Fibroblast of the conjunctiva (primary cell): ENCODE measurements at places on chromosomes 12 and 14.

DNA sequence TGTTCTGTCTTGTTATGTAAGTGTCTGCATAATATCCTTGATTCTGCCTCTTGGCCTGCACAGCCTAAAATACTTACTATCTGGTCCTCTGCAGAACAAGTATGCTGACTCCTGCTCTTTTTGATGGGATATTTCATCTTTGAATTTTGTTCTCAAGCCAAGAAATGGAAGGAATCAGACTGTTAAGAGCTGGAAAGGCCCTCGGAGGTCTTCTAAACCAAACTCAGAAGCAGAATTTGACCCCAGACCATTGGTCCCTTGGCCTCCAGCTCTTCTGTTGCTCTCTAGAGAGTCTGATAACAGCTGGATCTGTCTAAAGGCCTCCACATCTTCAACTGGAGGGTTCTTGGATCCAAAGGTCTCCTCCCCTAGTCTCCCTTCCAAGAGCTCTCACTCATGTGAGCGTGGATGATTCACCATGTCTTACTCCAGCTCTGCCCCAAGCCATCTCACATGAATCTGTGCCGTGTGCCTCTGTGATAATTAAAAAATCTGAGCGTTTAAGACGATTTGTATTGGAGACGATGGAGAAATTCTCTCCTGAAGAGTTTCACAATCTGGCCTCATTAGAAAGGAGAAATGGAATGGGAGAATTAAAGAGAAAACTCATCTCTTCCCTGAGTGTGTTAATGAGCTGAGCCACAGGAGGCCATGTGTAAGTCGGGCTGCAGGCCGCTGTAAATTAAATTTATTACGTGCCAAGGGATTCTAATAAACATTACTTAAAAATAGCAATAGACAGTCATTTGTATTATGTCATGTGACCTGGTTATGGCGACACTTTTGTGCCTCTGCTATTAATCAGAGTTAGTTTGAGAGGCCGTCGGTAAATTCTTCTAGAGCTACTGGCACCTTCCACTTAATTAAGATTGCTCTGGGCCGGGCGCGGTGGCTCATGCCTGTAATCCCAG, 15.4 kb upstream of the PRIMA1 start:
- no peak for DNase-seq

GRCh38 chr14:30861200-30861599, 13.2 kb upstream of the COCH start:
- no peak for DNase-seq

GRCh38 chr12:64103825-64104740, 118.0 kb downstream of the KICS2 start:
- DNase-seq: no peak

GRCh38 chr12:45235087-45236025, 19.5 kb downstream of the ANO6 start:
- no peak for DNase-seq

DNA sequence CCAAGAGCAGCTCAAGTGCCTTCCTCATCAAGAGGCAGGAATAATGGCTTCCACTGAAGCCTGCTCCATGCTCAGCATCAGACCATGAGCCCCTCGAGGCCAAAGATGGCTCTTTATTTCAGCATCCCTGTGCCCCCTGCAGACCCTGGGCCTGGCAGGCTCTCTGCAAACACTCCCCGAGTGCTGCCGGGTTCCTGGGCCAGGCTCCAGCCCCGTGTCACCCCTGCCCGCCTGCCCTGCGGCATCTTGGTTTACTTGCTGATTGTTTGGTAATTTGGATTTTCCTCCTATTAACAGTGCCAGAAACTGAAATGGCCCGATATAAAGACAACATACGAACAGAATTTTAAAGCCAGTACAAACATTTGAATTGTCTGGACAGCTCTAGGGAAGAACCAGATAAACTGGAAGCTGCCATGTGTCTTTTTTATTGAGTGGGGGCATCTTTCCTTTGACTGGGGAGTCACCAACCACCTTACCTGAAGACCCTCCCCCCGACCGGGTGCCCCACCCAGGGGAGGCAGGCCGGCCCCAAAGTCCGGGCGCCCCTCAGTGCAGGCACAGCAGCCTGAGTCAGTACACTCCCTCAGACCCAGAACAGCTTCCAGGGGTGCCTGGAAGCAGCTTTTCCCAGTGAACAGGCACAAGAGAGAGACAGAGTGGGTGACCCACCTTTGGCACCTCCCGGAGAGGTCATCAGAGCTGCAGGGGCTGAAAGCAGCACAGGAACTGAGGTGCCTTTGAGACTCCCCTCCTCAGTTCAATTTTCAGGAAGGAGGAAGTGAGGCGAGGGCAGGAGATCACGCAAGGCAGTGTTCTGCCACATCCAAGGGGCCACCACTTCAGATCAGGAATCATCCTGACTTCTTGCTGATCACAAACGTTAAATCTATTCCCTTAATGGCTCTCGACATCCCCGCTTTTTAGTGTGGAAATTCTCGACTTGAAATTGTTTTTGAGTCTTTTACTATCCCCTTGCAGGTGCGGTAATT, 30.6 kb downstream of the ITPK1 start:
- DNase-seq: no peak
